ENCODE measurements at places on chromosomes 3 and 15.

DNA sequence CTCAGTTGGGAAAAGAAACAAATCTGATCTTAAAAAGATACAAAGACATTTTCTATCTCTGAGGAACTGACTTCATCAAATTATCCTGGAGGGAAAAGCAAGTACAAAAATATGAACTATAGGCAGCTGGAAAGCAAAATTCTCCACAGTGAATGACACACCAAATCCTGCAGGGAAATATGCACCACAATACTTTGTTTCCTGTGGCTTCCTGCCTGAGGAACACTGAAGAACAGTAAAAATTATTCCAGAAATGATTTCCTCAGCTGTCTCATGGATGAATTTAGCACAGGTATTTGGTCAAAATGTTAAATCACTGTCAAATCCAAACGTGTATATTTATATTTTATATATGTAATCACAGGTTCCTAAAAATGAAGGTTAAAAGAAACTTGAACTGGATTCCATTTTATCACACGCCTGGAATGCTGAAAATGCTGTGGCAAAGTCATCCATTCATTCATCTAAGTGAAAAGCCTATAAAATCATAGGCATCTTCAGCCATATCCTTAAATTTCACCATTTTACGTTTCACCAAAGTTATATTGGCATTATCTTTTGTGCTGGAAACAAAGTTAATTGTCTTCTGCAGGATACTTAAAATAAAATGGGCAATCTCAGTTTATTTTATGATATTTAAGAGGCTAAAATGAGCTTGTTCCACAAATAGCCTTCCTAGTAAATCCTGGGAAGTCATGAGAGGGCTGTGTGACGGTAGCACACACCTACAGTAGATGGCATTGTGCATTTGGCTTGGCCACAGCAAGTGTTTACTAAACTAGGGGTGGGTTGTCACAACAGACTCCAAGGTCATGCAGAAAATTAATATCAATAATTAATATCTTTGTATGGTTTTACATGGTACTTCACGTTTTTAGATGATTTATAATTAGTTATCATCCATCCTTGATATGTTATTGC lies 19.3 kb upstream of the TSC22D2 start:
- no peak for DNase-seq

- no peak for DNase-seq
Observed at GRCh38 chr3:44104668-44105321, 136.9 kb upstream of the TOPAZ1 start.

DNA sequence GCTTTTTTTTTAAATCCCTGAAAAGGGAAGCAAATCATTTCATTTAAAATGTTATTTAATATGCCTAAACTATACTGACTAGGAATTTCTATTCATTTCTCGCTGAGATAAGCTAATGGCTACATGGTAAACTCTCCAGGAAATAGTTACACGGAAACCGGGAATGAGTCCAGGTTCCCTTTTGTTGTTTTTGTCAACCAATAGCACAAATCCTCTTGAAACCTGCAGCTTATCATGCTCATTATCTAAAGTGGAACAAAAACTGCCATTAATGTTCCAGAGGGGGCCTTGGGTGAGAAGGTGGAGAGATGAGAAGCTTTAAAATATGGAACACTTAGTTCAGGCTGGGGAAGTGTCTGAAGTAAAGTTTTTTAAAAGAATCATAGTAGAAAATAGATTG lies 113.5 kb upstream of the ALCAM start:
- no peak for DNase-seq

DNA sequence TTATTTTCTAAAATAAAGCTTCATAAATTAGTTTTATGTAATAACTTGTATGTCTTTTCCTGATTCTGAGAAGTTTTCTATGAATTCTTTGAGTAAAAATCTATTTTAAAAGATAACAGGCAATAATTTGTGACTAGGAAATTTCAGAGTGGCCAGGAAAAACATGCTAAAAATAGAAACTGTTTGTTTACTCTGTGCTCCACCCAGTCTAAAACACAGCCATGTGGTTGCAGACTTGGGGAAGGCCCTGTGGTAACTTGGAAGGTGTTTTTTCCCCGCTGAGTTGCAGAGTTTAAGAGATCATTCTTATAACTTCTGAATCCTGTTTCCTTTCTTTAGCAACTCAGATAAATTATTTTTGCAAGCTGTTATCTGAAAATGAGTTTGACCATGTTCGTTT lies 21.9 kb downstream of the PLCL2 start:
- DNase-seq, result no peak

DNA sequence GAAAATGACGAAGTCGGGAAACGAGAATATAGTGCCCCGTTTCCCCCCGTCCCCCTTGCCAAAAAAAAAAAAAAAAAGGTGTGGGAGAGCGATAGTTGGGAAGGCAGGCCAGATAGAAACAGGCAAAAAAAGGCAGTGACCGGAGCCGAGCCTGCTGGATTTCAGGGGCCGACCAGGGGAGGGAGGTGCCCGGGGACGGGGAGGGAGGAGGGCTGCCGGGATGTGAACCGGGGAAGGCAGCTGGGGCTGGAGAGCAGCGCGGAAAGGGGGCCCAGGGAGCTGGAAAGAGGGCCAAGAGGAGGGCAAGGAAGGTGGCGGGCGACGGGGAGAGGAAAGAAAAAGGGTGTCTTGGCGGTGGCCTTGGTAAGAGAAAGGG lies 837 bp downstream of the LRRN1 start:
- DNase-seq, result no peak

DNA sequence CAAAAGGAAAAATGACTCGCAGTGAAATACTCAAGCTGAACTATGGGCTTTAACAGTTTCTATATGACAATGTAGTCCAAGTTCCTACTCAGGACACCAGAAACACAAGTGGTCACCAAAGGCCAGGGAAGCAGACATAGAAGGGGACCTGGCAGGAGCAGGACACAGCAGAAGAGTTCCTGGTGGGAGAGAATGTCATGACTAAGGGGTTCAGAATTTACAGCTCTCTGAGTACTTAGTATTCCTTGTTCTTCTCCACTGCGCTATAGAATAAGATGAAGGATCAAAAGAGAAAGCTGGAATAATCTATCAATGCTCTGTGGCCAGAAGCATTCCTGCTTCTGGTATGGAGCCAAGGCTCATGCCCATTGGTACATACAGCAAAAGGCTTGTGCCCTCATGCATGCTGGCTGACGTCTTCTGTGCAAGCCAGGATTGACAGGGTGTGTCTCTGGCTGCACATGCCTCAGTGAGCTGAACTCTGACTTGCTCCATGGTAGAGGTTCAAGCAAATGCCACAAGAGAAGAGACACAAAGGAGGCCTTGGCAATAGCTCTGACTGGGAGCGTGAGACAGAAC lies 128.7 kb upstream of the SLC2A2 start:
- DNase-seq, result no peak

GRCh38 chr15:88630141-88630721 lies 8.6 kb upstream of the ISG20 start:
- peak; percentile 34 for DNase-seq

Measured in CD4-positive, alpha-beta T cell treated with Interferon gamma for 1 hour (primary cell).